Fibroblast of the aortic adventitia (primary cell): ENCODE measurements at places on chromosomes 12 and 14.

DNA sequence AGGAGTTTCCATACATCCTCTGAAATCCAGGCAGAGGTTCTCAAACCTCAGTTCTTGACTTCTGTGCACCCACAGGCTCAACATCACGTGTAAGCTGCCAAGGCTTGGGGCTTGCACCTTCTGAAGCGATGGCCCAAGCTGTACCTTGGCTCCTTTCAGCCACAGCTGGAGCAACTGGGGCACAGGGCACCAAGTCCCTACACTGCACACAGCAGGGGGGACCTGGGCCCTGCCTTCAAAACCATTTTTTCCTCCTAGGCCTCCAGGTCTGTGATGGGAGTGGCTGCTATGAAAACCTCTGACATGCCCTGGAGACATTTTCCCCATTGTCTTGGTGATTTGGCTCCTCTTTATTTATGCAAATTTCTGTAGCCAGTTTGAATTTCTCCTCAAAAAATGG lies 10.6 kb downstream of the AREL1 start:
- DNase-seq = no peak

- no peak for DNase-seq
Measured at GRCh38 chr14:100342195-100342594, 19.1 kb downstream of the SLC25A47 start.

DNA sequence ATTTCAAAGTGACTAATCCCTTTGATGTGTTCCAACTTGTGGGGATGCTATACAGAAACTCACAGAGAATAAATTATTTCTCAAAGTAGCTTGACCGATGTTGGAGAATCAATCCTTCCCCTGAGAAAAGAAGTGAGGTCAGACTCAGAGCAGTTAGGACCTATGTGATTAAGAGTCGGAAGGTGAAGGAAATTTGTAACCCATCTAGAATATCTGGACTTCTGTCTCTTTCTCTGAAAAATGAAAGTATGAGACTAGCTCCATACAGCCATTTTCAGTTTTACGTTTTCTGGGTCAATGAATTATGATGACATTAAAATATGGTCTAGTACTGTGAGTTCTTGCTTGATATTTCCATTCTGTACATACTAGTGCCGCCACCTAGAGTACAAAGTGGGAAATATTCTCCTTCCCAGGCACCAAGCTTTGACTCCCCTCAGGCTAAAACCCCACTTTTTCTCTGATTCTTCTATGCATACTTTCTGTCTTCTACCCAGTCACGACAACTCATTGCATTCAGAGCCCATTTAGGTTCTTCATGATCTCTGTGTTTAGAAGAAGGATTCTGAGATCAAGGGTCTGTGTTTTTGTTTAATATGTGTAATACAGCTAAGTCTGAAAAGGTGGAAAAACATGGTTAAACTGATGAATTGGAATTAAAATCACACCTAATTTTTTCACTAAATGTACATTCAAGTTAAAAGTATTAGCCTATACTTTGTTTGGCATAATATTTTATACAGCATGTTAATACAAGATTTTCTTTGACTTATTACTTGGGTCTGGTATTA lies 6.9 kb upstream of the NTS start:
- peak; percentile 87 for DNase-seq

DNA sequence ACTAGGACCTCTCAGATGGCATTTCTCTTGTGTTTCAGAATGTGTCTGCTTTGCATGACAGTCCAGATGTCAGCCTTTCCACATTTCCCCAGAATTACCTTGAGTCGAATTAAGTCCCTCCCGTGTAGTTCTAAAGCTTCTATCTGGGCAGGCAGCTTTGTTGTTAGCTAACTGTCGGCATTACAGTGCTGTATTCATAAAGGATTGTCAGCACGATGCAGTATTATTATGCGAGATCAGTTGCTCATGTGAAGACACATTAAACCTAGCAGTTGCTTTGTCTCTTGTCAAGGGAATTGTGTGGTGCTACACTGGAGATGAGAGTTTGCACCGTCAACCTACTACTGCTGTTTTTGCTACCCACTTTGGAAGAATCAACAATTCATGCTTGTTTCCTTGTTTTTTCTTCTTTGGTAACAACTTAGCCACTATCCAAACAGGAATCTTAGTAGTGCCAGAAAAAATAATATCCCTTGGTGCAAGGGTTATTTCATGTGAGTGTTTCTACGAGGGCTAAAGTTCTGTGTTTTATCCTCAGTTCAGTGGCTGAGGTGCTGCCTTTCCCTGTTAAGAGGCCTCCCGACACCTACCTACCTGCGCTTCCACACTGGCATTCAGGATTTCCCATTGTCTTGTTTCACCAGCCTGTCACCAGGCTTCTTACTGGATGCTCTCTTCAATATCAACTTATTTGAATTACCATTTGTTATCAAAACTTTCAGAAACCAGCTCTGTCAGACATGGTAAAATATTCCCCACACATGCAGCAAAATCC lies 297.9 kb upstream of the G2E3 start:
- DNase-seq = no peak

DNA sequence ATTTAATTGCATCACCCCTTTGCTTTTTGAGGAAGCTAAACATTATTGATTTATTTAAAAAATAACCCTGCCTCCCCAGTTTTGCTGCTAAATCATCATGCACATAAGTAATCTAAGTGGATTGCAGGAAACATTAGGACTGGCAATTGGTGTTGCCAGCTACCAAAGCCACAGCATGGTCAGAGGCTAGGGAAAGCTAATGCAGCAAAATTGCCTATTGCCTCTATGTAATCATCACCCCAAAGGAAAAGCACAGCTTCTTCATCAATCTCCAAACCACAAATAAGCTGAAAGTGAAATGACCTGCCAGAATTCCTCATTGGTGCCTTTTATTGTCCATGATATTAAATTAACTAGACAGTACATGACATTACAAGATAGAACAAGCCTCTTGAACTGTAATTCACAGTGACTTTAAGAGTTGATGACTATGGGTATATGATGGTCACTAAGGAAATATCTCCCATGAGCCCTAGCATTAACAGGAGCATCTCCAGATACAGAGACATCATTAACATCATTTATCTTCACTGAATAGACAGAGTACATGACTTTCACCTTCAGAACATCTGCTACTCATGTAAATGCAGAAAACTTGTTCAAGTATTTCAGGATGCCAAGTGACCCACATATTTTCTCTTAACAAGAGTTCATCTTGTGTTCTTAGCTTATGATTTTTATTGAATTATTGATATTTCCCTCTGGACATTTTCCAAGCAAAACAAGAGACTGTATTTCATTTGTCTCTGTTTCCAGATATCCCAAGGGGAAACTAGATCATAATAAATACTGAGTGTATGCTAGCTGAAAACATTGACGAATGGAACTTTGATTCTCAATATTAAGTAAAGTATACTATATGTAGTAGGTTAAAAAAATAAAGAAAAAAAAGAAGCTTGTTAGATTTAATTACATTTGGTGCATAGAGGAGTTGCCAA lies 29.4 kb downstream of the PTPRR start:
- no peak for DNase-seq

- no peak for DNase-seq
Measured at GRCh38 chr14:89251061-89251460, 166.0 kb downstream of the FOXN3 start.

GRCh38 chr14:89504602-89505313 lies 87.7 kb upstream of the FOXN3 start:
- peak; percentile 55 for DNase-seq

- DNase-seq = peak; percentile 38
Measured at GRCh38 chr12:80627782-80628181, 79.7 kb upstream of the MYF6 start.

DNA sequence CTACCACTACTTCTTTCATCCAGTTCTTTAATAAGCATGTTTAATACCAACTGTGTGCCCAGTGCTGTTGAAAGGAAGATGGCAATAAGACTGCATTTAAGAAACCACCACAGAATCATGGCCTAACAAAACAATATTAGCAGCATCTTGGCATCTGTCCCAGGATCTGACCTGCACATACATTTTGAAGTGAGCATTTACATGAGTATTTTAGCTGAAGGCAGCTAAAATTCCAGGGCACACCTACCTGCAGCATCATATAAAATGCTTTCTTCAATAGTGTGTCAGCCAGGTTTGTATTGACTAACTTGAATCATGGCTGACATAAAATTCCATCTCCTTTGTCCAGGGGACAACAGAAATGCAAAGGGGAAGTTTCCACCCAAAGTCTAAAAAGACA lies 65.0 kb upstream of the ARHGAP5 start:
- no peak for DNase-seq

- no peak for DNase-seq
Measured at GRCh38 chr12:82055391-82055790, 296.2 kb upstream of the PPFIA2 start.

GRCh38 chr12:55727643-55728185 lies 1.1 kb downstream of the CD63 start:
- DNase-seq = peak; percentile 64

GRCh38 chr12:53657041-53657440 lies 18.8 kb downstream of the ATP5MC2 start:
- DNase-seq = no peak

GRCh38 chr12:124808272-124808671 lies 55.4 kb downstream of the SCARB1 start:
- no peak for DNase-seq

- DNase-seq = peak; percentile 40
Measured at GRCh38 chr12:53097564-53098353, at the start of gene IGFBP6. Gene IGFBP6, plus strand, starts transcription at chr12:53097667. Its CDS starts 51 bp downstream, at chr12:53097718.

DNA sequence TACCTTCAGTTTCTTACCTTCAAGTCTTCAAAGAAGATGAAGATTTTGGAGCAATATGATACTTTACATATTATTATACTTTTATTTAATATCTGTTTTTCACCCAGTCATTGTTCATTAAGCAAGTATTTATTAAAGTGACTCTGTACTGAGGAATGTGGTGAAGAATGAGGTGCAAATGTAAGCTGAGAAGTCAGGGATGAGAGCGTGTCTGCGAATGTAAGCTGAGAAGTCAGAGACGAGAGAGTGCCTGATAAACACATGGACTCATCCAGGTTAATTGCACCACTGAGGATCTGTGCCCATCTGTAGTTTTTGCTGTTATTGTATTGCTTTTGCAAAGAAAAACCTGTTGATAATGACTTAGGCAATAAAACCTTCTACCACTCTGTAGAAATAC lies 211.9 kb upstream of the FAR2 start:
- peak; percentile 43 for DNase-seq

DNA sequence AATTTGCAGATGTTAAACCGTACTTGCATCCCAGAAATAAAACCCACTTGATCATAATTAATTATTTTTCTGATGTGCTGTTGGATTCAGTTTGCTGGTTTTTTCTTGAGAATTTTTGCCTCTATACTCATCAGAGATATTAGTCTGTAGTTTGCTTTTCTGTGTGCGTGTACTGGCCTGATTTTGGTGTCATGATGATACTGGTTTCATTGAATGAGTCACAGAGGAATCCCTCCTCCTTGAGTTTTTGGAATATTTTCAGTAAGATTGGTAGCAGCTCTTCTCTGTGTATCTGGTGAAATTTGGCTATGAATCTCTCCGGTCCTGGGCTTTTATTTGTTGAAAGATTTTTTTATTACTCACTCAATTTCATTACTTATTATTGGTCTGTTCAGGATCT lies 100.4 kb upstream of the PMCH start:
- peak; percentile 61 for DNase-seq
